ENCODE measurements at places on chromosomes 2 and 18.

- DNase-seq = no peak
These were observed 15.0 kb downstream of the SLC30A3 start for GRCh38 chr2:27247893-27248292.

GRCh38 chr2:39039072-39039471 lies 81.8 kb downstream of the SOS1 start:
- no peak for DNase-seq

- DNase-seq = no peak
These were observed 9.3 kb upstream of the LRRC30 start for GRCh38 chr18:7221424-7222155.

DNA sequence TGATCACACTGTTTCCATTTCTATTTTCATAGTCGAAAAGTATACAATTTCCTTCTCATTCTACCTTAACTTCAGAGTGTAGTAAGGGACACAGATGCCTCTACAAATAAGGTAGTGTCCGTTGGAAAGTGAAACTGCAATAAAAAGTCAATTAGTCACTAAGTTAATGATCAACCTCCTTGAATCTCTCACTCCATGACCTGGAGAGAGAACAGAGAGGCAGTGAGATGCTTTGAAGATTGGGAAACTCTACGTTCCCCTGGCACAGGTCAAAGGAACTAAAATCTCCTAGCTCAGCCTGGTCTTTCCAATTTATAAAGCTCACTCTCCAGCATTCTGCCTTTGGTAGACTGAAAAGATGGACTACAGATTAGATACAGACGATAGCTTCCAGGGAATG lies 153.8 kb upstream of the ACAA2 start:
- DNase-seq = no peak

DNA sequence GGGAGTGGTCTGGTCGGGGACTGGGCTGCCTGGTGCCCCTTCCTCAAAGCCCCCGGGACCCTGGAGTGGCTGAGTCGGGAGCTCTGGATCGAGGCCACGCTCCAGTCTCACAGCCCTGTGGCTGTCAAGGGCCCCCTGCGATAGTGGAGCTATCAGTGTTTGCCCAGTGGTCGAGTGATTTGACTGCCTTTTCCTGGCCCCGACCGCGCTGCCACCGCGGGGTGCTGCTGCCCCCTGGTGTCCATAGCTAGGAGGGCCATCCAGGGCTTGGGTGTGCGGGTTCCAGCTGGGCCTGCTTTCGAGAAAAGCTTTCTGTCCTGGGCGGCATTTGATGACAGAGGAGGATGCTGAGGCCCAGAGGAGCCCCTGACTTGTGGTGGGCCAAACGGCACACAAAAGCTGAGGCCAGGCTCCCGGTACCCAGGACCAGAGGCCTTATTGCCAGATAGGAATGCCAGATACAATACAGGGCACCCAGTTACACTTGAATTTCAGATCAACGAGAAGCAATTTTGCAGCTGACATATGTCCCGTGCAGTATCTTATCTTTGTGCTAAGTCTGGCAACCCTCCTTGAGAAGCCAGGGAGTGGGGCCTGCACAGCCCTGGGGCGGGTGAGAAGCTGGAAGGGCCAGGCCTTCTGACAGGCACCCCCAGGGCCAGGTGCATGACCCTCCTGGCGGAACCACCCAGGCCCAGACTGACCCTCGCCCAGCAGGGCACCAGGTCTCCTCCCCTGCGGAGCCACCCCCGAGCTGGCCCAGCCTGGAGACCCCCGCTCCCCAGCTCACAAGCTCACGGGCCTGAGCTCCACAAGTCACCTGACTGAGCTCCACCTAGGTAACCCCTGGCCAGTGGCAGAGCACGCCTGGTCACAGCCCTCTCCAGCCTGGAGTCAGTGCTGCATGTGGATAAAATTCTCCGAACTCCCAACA lies 13.0 kb downstream of the ODC1 start:
- peak; percentile 91 for DNase-seq

DNA sequence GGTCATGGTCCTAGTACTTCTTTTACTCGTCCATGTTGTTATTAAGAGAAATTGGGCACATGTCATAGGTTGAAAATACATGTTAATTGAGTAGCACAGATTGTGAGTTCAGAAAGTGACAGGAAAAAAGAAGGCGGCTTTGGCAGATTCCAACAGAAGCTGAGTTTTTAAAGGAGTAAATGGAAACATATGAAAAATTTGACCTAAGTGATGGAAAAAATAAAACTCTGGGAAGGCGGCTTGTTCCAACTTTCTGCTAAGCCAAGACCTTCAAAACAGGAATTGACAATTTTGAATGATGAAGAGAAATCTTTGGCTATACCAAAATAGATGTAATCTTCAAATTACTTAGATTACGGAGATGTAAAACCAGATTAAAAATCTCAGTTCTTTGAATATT lies 868.0 kb downstream of the EPHA4 start:
- DNase-seq = no peak

DNA sequence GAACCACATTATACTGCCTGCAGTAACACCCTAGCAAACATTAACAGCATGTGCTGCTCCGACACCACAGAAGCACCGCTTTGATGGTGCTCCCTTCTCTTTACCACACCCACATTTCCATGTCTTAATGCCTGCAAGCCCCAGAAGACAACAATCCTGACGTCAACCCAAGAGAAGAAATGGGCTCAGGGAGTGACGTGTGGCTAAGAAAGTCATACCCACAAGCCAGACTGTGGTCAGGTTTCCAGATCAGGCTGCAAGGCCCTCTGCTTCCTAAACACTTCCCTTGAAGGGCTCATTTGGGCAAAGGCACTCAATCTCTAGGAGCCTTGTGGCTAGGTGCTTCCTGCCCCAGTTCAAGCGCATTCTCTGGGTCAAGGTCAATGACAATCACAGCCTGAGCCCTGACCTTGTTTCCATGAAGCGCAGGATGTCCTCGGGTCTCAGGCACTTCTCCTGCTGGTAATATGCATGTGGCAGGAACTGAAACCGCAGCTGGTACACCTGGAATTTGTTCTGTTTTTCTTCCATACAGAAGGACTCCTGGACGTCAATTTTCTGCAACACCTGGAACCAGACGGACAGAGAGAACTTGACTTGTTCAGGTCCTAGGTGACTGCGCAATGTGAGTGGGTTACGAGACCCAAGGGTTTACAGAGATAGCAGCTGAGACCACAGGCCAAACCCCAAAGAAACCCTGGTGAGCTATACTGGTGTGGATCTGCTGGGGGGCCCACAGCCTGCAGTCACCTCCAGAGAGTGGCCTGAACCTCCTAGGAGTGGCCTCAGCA lies 67.2 kb downstream of the POLR1A start:
- peak; percentile 80 for DNase-seq

- DNase-seq = no peak
These were observed 37.8 kb upstream of the IKZF2 start for GRCh38 chr2:213189001-213189899.

All from activated CD8-positive, alpha-beta memory T cell treated with anti-CD3 and anti-CD28 coated beads for 24 hours (primary cell).